Psoas muscle (tissue), 8 donors: ENCODE measurements at places on chromosomes 1 and 21. TPM values are rescaled to one million over a fixed set of nuclear protein-coding genes. Genes with fewer than 3 reads are reported as not detected.

DNA sequence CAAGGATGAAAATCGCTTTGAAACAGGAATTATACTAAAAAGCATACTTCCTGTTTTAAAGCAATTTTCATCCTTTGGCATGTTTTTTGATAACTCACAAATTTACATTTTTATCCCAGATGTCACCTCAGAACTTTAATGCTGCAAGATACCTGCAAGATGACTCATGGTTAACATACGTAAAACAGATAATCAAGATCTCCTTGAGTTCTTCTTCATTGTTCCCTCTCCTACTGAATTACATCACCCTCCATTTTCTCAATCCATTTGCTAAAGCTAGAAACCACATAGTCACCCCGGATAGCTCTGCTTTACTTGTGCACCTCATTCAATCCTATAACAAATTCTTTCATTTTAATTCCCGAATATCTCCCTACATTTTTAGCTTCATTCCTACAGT lies 1114.2 kb downstream of the PLA2G4A start:
- no peaks in the 10 kb centered on the region for H3K27me3 ChIP-seq
- no peaks in the 10 kb centered on the region for H3K36me3 ChIP-seq
- no peak overlapping the region for H3K4me3 ChIP-seq
- no peak overlapping the region for H3K27ac ChIP-seq
- DNase-seq = no peak

RAB7B gene
- total RNA-seq = 0.34 TPM

DNA sequence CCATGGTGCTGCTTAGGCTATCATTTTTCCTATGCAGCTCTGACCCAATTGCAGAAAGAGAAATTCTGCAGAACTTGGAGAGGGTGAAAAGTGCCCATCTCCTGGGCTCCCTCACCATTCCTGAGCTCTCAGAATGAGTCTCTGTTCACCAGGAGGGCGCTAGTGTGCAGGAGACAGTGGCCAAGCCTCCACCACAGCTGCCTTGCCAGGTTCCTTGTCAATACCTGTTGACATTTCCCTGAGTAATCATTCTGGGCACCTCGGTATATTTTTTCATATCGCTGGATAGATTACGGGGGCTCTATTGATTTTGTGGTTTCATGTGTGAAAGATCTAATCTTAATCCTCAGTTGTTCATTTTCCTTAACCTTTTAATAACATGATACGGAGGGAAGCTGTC lies 13.0 kb upstream of the C8B start:
- H3K4me3 ChIP-seq = no peak overlapping the region
- H3K27ac ChIP-seq = no peak overlapping the region
- H3K4me1 ChIP-seq = no peaks in the 10 kb centered on the region
- no peaks in the 10 kb centered on the region for H3K27me3 ChIP-seq

- no peak for DNase-seq
- no peaks in the 10 kb centered on the region for H3K4me1 ChIP-seq
- H3K4me3 ChIP-seq = no peak overlapping the region
- no peak overlapping the region for H3K27ac ChIP-seq
- no peaks in the 10 kb centered on the region for H3K36me3 ChIP-seq
- H3K27me3 ChIP-seq = peaks cover 2% of the 10 kb centered on the region
These were observed 19.0 kb upstream of the ADGRL2 start for GRCh38 chr1:81781749-81782148.

LIX1L gene
- total RNA-seq = 59.7 TPM

DNA sequence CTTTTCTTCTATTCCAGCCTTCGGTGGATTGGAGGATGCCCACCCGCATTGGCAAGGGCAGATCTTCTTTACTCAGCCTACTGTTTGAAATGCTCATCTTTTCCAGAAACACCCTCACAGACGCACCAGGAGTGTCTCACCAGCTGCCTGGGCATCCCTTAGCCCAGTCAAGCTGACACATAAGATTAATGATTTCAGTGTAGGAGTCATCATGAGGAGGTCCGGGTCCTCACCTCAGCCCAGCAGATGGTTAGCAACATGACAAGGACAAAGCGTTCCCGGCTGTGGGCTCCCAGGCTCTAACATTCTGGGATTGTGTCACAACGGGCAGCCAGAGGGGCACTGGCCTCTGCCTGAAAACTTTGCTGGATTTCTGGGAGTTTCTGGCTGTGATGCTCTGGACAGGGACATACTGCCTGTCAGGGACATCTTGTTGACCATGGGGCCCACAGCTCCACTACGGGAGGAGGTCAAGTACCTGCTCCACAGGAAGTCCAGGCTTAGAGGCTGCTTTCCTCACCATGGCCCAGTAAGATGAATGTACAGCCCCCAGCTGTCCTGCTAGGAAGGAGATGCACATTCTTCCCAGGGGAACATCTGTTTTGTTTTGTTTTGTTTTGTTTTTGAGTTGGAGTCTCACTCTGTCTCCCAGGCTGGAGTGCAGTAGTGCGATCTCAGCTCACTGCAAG lies 204.0 kb upstream of the COA6 start:
- H3K4me1 ChIP-seq = no peaks in the 10 kb centered on the region
- no peak for DNase-seq
- H3K27me3 ChIP-seq = no peaks in the 10 kb centered on the region
- H3K36me3 ChIP-seq = no peaks in the 10 kb centered on the region
- H3K4me3 ChIP-seq = no peak overlapping the region

- H3K36me3 ChIP-seq = no peaks in the 10 kb centered on the region
- H3K4me3 ChIP-seq = no peak overlapping the region
- peak overlapping the region; percentile 16 for H3K27ac ChIP-seq
- DNase-seq = no peak
These were observed 5.7 kb downstream of the ACOT11 start for GRCh38 chr1:54553602-54554313.

TTLL7 gene
- total RNA-seq = 8.4 TPM

GRCh38 chr1:66506991-66507390 lies 27.0 kb upstream of the SGIP1 start:
- DNase-seq = no peak
- H3K4me3 ChIP-seq = no peak overlapping the region
- no peaks in the 10 kb centered on the region for H3K4me1 ChIP-seq
- no peak overlapping the region for H3K27ac ChIP-seq
- no peaks in the 10 kb centered on the region for H3K36me3 ChIP-seq

DNA sequence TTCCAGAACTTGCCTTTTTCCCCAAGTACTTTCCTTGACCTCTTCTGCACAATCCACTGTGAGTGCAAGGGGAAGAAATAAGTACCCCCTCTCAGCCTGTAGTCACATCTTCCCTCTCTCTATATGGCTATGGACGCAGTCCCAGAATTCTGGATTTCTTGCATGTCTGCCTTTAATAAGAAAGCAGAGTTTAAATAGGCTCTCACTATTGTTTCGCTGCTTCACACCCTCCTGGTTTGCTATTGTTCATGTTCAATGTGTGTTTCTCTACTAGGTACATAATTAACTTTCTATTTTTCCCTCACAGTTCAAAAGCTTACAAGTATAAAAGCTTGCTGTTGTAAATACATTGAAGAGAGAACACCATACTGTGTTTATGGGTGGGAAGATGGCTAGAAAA lies 181.5 kb upstream of the C1orf105 start:
- no peak overlapping the region for H3K4me3 ChIP-seq
- no peak for DNase-seq
- H3K27ac ChIP-seq = no peak overlapping the region
- H3K36me3 ChIP-seq = no peaks in the 10 kb centered on the region

GRCh38 chr1:212611000-212611948 lies 2.7 kb downstream of the ATF3 start:
- DNase-seq = no peak
- H3K27ac ChIP-seq = no peak overlapping the region
- no peak overlapping the region for H3K4me3 ChIP-seq
- no peaks in the 10 kb centered on the region for H3K36me3 ChIP-seq

DNA sequence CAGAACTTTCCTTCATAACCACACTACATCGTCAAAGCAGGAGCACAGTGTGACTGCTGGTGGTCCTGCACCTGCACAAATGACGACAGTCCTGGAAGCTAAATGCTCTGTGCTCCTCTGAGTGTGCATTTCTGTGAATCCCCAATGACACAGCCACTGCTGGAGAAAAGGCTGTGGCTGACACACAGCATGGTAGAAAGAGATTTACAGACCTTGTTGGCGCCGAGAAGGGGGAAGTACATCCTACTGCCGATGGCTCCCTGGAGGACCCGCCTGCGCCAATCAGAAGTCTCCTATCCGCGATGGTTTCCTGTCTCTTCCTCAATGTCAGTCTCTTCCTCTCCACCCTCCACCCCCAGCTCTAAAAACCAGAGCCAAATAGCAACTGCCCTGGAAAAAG lies 115.4 kb upstream of the RAB4A start:
- peak; percentile 38 for DNase-seq
- no peak overlapping the region for H3K27ac ChIP-seq
- no peaks in the 10 kb centered on the region for H3K27me3 ChIP-seq
- H3K4me1 ChIP-seq = no peaks in the 10 kb centered on the region
- no peak overlapping the region for H3K4me3 ChIP-seq

CFHR2 gene
- total RNA-seq = not detected

DNA sequence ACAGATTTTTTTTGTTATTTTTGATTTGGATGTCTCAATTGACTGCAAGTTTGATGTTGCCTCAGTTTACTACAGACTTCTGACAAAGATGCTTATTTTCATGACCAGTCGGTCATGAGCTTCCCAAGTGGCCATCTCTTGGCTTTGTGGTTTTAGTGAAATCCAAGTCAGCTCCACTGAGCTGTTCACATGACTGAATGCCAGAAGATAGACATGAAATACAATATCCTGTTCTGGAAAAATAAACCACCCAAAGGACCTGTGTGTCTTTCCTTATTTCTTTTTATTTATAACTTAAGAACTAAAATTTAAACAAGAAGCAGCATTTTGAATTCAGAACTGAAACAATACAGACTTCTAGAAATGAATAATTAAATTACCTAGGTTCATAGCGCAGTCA lies 89.3 kb downstream of the HMCN1 start:
- no peaks in the 10 kb centered on the region for H3K4me1 ChIP-seq
- DNase-seq = no peak
- no peak overlapping the region for H3K27ac ChIP-seq
- H3K36me3 ChIP-seq = no peaks in the 10 kb centered on the region

DNA sequence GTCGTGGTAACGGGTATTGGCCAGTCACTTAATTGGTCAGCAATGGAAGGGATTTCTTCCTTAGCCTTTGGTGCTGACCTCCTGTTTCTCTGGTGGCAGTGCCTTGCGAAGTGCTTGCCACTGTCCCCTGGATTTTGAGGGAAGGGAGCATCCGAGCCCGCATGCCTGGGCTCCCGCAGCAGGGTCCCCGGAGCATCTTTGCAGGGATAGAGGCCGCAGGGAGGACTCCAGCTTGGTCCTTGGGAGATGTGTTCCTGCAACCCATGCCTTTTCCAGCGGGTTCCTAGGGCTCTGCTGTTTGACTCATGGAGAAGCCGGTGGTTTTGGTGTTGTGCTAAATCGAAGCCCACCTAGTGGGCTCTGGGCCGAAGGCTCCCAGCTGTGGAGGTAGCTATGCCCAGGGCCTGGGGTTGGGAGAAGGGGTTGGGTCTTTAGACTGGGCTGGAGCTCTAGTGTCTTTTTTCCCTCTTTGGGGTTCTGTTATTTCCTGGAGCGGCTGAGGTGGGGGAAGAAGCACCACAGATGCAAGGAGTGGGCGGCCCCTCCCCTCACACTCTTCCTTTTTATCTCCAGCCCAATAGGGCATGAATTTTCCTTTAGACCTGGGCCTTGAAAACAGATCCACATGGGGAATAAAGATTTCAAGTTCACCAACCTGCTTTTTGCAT lies 39.0 kb downstream of the PIK3CD start:
- H3K36me3 ChIP-seq = no peaks in the 10 kb centered on the region
- H3K27ac ChIP-seq = no peak overlapping the region
- H3K4me1 ChIP-seq = peaks cover 20% of the 10 kb centered on the region
- H3K27me3 ChIP-seq = no peaks in the 10 kb centered on the region
- DNase-seq = no peak
- peak overlapping the region; percentile 73 for H3K4me3 ChIP-seq

RHEX gene
- 0.95 TPM for total RNA-seq

DNA sequence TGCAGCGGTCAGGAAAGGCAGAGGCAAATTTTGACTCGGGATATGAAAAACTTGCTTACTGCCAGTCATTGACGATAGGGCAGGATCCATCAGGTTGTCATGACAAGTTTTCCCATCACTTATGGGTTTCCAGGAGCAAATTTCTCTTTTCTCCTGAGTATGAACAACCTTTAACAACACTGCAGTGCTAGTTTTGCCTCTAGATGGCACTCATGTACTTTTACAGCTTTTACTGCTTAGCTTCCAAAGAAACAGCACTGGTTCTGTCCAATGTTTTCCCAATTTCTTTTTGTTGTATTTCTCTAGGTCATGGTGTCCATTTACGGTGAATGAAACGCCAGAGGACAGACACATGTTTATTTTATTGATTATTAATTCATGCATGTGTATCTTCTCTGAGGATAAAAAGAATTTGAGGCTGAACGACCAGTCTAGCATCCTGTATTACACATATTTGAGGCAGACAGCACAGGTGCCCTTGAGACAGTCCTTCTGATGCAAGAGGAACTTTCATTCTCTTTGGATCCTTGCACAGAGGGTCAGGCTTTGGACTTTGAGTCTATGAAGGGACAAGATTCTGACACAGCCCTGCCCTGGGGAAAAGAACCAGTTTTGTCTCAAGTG lies 112.3 kb upstream of the TRABD2B start:
- H3K4me3 ChIP-seq = no peak overlapping the region
- DNase-seq = no peak
- H3K36me3 ChIP-seq = no peaks in the 10 kb centered on the region
- H3K27me3 ChIP-seq = no peaks in the 10 kb centered on the region
- no peaks in the 10 kb centered on the region for H3K4me1 ChIP-seq

FCRLB gene
- 0.44 TPM for total RNA-seq

TMIGD3 gene
- total RNA-seq = 0.61 TPM

- H3K36me3 ChIP-seq = no peaks in the 10 kb centered on the region
- no peak overlapping the region for H3K27ac ChIP-seq
- H3K4me1 ChIP-seq = no peaks in the 10 kb centered on the region
- H3K4me3 ChIP-seq = no peak overlapping the region
- DNase-seq = peak; percentile 27
These were observed 226.0 kb downstream of the NPHP4 start for GRCh38 chr1:5765997-5766913.

SEMA4A gene
- 3.4 TPM for total RNA-seq

- H3K4me1 ChIP-seq = no peaks in the 10 kb centered on the region
- H3K27me3 ChIP-seq = no peaks in the 10 kb centered on the region
- no peaks in the 10 kb centered on the region for H3K36me3 ChIP-seq
- no peak overlapping the region for H3K27ac ChIP-seq
These were observed 281.4 kb downstream of the AJAP1 start for GRCh38 chr1:4935807-4936206.

FAM151A gene
- total RNA-seq = not detected

GRCh38 chr1:174023440-174023839 lies 1.3 kb upstream of the RC3H1 start:
- DNase-seq = no peak
- H3K27ac ChIP-seq = peak overlapping the region; percentile 94
- no peak overlapping the region for H3K4me3 ChIP-seq
- peaks cover 30% of the 10 kb centered on the region for H3K4me1 ChIP-seq
- no peaks in the 10 kb centered on the region for H3K36me3 ChIP-seq

TRIM58 gene
- total RNA-seq = 0.14 TPM

S100A9 gene
- 26.4 TPM for total RNA-seq

GRCh38 chr1:16430606-16431005 lies 6.6 kb downstream of the SPATA21 start:
- H3K4me1 ChIP-seq = no peaks in the 10 kb centered on the region
- H3K27me3 ChIP-seq = no peaks in the 10 kb centered on the region
- H3K4me3 ChIP-seq = no peak overlapping the region
- no peak overlapping the region for H3K27ac ChIP-seq
